ENCODE measurements at places on chromosomes 3 and 15. TPM values are rescaled to one million over a fixed set of nuclear protein-coding genes. Genes with fewer than 3 reads are reported as not detected.
A peak's percentile ranks its signal among the peaks of the same experiment; 100 is the strongest.

- peak; percentile 6 for DNase-seq
Measured at GRCh38 chr3:40588406-40588805, 63.6 kb downstream of the ZNF621 start.

- DNase-seq = peak; percentile 19
Measured at GRCh38 chr3:174439331-174440252, 419.5 kb upstream of the NAALADL2 start.

DNA sequence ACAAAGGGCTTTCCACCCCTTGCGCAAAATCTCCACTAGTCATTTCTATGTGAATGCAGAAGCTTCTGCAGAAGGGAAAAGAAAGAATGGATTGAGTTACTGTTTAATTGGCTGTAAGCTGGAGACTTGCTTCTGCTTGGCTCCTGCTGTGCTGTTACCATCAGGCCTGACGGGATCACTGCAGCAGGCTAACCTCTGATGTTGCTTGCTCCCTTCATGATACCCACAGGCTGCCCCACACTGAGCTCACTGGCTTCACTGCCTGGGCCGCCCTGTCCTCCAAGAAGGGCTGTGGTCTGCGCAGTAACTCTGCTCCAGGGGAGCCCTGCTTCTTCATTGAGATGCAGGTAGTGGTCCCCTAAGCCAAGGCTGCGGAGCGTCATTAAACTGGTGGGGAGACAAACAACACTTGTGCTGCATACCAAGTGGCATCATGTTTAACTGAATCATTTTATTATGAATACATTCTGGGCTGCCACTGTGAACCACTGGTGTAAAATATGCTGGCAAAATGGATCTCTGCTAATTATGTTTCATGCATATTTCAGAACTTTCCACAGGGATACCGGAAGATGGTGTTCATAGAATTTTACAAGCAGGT, 78.6 kb downstream of the WDR49 start:
- DNase-seq = no peak

The MEX3B gene
- not detected for polyA plus RNA-seq

DNA sequence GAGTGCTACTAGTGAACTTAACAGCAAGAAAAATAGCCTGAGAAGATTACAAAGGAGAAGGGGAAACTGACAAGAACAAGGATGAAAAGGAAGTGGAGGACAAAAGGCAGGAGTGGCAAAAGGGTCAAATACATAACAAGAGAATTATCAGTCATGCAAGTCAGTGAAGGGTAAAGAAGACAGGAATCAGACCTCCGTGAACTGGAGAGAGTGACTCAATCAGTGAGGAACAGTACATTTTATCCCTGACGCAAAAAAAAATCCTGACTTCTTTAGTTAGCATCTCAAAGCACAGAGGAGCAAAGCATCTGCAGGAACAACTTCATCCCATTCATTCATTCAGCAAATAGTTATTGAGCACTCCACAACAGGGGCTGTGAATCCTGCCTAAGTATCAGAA, 97.8 kb downstream of the SST start:
- DNase-seq = no peak

The EPHB3 gene
- 0.67 TPM for polyA plus RNA-seq

The DAZL gene
- polyA plus RNA-seq = 0.01 TPM

- no peak for DNase-seq
Measured at GRCh38 chr15:37099319-37100108, 835 bp downstream of the MEIS2 start.

The AMIGO3 gene
- not detected for polyA plus RNA-seq

DNA sequence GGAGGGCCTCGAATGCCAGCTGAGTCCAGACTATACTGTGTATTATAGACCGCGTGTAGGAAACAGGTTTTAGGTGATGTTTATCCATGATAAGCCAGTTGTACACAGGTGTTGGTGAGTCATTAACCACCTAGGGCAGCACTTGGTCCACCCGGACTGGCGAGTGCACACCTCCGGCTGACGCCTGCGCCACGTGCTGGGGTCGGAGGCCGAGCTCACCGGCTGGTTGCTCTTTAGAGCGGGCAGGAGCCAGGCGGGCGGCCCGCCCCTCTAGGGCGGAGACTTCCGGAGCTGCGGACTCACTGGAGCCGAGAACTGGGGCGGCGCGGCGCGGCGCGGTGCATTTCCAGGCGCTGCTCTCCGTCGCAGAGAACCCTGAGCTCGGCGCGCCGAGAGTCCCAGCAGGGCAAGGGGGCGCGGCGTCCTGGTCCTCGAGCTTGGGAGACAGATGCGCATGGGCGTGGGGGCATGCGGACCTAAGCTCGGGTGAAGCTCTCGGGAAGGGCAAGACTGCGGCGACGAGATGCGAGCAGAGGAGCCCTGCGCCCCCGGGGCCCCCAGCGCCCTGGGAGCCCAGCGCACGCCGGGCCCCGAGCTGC, at the start of gene ESYT3:
ESYT3 (plus strand) TSS at position 341 of the 599 bp plus-strand sequence; CDS start at position 524, 183 bp downstream.
- DNase-seq = peak; percentile 94

GRCh38 chr15:73926219-73927002, at the start of gene LOXL1:
LOXL1 (plus strand) TSS chr15:73926462; CDS start chr15:73926784, 322 bp downstream.
- peak; percentile 61 for DNase-seq

The CMC1 gene
- polyA plus RNA-seq = 57.3 TPM

GRCh38 chr3:161471211-161471610, 25.4 kb upstream of the OTOL1 start:
- no peak for DNase-seq

GRCh38 chr3:169660709-169661360, 2.7 kb downstream of the MECOM start:
- DNase-seq = peak; percentile 52

GRCh38 chr15:26698555-26698954, 74.3 kb downstream of the GABRB3 start:
- no peak for DNase-seq

The OR5AC2 gene
- not detected for polyA plus RNA-seq

GRCh38 chr3:41155834-41156233, 43.5 kb upstream of the CTNNB1 start:
- no peak for DNase-seq

The ROPN1 gene
- not detected for polyA plus RNA-seq

The PLA2G4D gene
- polyA plus RNA-seq = 0.18 TPM

The ATP13A4 gene
- 0.22 TPM for polyA plus RNA-seq

- no peak for DNase-seq
Measured at GRCh38 chr3:106635826-106636225, 741.4 kb upstream of the CCDC54 start.

The CDCP1 gene
- polyA plus RNA-seq = 16.8 TPM

The MNS1 gene
- 1.6 TPM for polyA plus RNA-seq

DNA sequence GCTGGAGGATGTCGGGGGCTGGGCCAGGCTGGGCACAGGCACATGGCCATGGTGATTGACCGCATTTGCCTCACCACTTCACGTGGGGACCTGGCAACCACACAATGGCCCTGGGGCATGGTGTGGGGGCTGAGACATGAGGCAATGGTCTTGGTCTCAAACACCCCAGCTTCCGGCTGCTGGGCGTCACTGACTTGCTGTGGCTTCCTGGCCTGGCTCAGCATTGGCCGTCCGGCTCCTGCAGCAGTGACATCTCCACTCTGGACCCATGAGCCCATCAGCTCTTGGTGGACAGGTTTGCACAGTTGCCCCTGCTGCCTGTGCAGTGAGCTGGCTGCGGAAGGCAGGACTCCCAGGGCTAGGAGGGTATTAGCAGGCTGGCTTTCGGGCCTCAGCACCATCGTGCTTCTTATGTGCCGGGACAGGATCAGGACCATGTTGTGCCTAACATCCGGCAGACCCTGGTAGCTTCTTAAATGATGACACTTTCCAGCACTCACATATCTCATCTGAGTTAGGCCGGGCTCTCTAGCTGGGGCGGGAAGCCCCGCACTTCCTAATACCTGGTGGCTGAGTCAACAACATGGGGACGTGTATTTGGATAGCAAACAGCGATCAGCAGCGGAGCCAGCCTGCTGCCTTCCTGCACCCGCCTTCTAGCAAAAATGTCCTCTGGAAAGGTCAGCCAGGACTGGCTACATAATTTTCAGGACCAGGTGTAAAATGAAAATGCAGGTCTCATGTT, 34.1 kb downstream of the ZNF710 start:
- DNase-seq = peak; percentile 53

GRCh38 chr3:88863196-88863595, 244.2 kb upstream of the EPHA3 start:
- DNase-seq = no peak

GRCh38 chr3:196513697-196514349, 1.3 kb downstream of the SMCO1 start:
- no peak for DNase-seq

DNA sequence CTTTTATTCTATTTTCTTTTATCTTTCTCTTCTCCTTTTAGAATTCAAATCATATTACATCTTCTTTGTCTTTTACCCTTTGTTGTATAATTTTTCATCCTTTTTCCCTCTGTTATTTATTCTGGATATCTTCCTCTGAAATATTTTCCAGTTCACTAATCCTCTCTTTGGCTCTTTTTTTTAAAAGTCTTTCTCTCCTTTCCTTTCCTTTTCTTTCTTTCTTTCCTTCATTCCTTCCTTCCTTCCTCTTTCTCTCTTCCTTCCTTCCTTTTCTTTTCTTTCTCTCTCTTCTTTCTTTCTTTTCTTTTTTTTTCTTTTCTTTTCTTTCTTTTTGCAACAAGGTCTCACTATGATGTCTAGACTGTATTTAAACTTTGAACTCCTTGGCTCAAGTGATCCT, 9.3 kb downstream of the SUSD5 start:
- DNase-seq = no peak
